ENCODE measurements at places on chromosomes 11 and 22. TPM values are rescaled to one million over a fixed set of nuclear protein-coding genes. Genes with fewer than 3 reads are reported as not detected.
A peak's percentile ranks its signal among the peaks of the same experiment; 100 is the strongest.

- no peak for DNase-seq
These were observed 113.2 kb downstream of the TMEM135 start for GRCh38 chr11:87150936-87151335.

DNA sequence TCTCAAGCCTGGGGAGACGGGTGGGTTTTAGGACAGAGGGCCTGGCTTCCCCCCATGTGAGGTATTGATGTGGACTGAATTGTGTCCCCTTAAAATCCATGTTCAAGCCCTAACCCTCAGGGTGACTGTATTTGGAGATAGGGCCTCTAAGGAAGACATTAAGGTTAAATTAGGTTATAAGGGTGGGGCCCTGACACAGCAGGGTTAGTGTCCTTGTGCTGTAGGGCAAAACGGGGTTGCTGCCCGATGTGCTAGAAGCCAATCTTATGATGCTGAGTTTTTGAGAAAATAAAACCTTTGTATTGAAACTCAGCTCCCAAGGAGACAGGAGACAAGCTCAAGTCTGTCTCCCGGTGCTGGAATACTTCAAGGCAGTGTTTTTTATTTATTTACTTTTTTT, 71.1 kb upstream of the NUP50 start:
- no peak for DNase-seq

GRCh38 chr22:28116219-28116673, 197.2 kb upstream of the PITPNB start:
- peak; percentile 67 for DNase-seq

DNA sequence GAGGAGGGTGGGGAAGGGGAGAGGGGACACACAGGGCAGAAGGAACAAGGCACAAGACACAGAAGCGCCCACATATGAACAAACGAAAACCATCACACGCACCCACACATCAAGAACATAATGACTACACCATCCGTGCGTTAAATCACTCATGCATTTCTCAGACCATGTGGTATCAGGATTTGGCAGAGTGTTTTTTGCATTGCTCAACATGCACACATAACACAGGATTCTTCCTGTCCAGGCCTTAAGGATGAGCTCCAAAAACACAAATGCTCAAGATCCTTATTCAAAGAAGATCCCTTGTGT, 309.5 kb downstream of the CADM1 start:
- DNase-seq = no peak

Gene OR4D9
- total RNA-seq = not detected

GRCh38 chr22:25908755-25909154, 166.8 kb downstream of the MYO18B start:
- DNase-seq = no peak

DNA sequence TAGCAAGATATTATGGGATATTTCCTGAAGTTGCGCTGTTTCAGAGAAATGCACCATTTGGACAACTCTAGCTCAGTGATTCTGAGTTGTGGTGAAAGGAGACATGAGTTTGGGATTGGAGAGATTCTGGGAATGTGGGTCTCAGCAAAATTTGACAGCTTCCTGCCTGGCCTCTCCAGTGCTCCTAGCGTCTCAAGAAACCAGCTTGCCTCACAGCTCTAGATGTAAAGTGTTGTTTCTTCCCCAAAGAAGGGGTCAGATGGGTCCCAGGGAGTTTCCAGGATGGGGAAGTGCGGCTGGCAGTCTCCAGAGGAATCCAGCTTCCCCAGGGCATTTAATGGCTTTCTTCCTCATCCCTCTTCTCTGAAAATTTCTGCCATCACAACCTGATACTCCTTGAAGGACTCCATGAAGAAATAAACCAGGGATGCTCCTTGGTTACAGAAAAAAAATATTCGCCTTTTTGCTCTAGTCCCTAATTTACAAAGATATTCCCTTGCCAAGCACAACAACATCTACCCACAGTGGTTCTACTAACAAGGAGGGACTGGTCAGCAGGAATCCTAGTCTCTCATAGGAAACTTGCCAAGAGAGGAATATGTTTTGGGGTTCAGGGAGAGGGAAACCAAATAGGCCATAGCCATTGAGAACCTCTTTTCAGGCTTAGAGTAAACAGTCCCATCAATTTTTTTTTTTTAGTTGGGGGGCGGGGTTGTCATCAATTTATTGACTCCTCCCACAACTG, 185.4 kb upstream of the E2F8 start:
- no peak for DNase-seq

Measured in body of pancreas (tissue), 4 donors.